ENCODE measurements at places on chromosomes 13 and 19.

DNA sequence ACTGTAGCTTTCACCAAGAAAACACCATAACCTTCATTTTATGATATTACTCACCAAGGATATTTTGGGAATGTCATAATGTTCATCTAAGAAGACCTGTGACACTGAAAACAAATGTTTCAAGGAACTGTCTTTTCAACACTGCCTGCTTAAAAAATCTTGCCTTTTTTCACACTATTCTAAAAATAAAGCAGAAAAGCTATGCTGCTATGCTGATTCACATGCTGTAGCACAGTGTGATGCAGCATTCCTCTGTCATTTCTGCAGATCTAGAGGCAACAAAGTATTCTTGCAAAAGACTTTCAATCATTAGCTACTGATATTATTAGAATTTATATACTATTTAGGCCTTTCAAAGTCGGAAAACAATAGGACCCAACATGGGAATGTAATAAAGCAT, 525.7 kb downstream of the UQCRFS1 start:
- no peak for DNase-seq

DNA sequence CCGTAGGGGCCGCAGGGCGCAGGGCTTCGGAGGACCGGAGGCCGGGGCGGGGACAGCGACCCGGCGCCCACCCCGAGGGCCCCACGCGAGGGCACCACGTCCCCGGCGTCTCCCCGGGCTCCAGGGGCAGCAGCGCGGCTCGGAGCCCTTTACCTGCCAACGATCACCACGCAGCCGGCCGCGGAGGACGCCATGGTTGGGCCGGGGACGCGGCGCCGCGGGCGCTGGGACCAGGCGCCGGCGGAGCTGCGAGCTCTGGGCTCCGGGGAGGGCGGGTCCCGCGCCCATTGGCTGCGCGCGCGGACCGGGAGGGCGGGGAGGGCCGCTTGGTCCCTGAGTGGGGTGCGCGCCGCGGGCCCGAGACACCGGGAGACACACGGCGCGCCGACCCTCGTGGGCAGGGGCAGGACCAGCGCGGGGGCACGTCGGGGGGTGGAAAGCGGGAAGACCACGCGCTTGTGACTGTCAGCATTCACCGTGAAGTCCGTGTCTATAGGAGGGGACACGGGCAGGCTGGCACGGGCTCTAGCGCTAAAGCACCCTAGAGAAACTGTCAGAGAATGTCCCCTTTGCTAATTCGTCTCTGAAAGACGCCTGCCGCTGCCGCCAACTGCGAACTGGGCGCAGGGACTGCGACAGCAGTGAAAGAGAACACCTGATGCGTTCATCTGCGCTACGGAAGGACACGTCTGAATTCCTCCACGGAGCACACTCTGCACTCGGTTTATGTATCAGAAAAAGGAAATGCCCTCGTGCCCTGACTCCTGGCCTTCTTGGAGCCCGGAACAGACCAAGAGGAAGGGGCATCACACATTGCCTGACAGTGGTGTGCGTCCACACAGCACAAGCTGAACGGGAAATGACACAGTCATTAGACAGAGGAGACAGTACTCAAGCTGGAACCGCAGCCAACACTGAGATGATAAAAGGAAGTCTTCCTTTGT, at the start of gene CRYL1:
Gene CRYL1 (minus strand): TSS at position 257 of the 944 bp plus-strand sequence. CDS start 63 bp downstream, at position 194.
- peak; percentile 48 for DNase-seq

DNA sequence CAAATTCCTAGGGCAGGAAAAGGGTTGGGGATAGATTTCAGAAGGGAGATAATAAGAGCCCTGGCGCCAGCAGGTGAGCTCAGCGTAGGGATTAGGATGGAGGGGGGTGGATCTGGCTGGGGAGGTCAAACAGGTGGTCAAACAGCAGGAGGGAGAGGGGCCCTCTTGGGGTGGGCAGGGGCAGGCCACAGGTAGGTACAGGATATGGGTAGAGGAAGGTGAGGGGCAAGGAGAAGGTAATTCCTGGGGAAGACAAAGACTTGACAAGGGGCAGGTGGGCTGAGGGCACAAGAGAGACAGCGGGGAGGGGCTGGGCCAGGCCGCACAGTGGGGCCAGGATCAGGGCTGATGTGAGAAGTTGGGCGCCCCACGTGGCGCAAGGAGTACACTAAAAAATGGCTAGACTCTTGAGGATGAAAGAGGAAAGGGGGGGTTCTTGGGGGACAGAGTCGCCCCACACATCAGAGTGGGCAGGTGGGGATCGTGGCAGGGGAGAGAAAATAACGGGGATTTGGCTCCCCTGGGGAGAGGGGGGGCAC, 713 bp downstream of the KRI1 start:
- no peak for DNase-seq

GRCh38 chr13:92767468-92767867, 459.1 kb upstream of the GPC6 start:
- no peak for DNase-seq

GRCh38 chr19:33177417-33177979, 16.6 kb upstream of the LRP3 start:
- DNase-seq = peak; percentile 61

DNA sequence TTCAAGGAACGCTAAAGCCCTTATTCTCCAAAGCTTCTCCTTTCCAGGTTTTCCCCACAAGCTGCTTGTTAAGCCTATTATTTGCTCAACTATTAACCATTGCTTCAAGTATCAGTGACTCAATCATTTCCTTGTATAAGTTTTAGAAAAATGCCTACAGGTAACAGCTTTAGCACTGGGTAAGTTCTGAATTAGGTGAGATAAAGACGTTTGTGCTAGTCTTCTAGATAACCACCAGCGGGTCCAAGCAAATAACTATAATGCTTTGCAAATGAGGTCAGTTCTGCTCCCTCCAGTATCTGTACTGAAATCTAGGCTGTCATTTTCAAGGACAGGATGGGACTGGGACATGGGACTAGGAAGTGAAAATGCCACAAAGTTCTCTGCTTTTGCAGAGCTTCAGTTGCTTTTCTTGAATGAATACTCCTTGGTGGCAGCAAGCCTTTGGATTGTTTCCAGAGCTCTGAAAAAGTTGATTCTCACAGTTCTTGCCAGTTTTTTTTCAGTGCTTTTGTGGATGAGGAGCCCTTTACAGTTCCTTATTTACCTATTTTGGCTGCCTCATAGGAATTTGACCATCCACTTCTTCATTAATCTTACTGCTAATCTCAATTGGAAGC, 1487.7 kb downstream of the EFNB2 start:
- no peak for DNase-seq

- DNase-seq = no peak
These were observed 178.2 kb downstream of the NDFIP2 start for GRCh38 chr13:79659121-79659521.

- no peak for DNase-seq
These were observed 5.3 kb downstream of the MATK start for GRCh38 chr19:3780786-3781304.

- DNase-seq = no peak
These were observed 7.9 kb downstream of the INTS6 start for GRCh38 chr13:51444922-51445321.

- no peak for DNase-seq
These were observed 785 bp downstream of the NHLRC3 start for GRCh38 chr13:39039041-39039440.

DNA sequence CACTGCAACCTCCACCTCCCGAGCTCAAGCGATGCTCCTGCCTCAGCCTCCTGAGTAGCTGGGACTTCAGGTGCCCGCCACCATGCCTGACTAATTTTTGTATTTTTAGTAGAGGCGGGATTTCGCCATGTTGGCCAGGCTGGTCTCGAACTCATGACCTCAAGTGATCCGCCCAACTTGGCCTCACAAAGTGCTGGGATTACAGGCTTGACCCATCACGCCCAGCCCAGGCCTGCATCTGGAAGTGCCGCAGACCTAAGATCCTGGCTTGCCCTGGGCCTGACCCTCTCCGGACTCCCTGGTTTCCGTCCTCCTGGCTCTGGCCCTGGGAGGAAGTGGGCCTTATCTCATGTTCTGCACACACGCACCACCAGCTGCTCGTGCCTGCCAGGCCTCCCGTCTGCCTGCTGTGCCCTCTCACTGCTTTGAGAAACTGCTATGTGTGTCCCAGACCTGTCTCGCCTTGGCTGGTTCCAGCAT, 4.7 kb upstream of the PTGIR start:
- no peak for DNase-seq

DNA sequence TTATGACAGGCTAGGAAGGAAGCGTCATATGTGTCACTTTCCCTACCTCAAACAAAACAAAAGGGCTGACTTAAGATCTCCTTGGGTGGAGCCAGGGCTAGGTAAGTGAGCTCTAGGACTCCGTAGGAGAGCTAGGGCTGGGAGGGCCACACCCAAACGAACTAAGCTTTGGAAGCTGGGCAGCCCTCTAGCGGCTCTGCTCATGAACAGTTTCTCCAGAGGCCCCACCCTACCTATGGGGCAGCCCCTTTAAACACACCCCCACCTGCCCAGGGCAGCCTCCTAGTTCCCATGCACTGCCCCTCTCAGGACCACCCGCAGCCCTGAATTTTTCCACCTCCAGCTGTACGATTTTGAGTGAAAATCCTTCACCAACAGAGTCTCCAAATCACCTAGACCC, 3.5 kb downstream of the PEG3 start:
- no peak for DNase-seq

DNA sequence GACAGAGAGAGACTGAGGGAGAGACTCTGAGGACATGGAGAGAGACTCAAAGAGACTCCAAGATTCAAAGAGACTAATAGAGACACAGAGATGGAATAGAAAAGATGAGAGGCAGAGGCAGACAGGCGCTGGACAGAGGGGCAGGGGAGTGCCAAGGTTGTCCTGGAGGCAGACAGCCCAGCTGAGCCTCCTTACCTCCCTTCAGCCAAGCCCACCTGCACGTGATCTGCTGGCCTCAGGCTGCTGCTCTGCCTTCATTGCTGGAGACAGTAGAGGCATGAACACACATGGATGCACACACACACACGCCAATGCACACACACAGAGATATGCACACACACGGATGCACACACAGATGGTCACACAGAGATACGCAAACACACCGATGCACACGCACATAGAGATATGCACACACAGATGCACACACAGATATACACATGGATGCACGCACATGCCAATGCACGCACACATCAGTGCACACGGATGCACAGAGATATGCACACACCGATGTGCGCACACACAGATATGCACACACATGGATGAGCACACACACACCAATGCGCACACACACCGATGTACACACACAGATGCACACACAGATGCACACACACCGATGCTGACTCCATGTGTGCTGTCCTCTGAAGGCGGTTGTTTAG, 3.3 kb upstream of the F10 start:
- no peak for DNase-seq

DNA sequence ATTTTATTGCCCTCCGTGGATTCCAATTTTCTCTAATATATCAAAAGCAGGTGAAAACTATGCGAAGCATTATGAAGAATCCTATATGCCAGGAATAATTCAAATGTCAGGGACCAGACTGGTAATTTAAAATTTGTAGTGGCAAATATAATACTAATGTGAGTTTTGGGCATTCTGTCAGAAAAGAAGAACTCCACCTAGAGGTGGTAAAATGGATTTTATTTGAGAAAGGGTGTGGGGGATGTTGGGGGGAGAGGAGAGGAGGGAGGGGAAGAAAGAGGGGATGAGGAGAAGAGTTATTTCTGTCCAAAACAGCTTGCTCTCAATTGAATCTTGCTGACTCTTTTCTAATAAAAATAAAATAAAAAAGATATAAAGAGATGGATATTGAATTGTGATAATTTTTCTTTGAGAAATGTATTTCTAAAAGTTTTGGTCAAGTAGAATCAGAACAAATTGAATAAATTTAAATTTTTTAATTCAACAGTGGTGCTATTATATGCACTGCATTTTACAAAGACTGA, 929.3 kb upstream of the SLITRK5 start:
- no peak for DNase-seq

DNA sequence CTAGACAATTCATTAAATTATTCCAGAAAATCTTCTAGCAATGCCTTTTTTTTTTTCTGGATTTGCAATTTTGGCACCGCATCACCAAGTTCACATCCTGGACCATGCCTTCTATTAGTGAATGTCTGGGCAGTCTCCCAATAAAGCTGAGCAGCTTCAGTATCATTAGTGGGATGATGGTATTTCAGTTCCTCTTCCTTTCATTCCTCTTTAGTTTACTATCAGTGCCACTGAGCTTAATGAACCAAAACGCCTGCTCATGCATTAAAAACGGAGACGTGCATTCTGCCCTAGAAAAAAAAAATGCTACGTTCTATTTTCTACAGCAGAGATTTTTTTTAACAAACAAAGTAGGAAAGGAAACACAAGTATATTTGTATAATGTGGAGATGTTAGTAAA, 343.0 kb downstream of the PCDH9 start:
- DNase-seq = no peak

DNA sequence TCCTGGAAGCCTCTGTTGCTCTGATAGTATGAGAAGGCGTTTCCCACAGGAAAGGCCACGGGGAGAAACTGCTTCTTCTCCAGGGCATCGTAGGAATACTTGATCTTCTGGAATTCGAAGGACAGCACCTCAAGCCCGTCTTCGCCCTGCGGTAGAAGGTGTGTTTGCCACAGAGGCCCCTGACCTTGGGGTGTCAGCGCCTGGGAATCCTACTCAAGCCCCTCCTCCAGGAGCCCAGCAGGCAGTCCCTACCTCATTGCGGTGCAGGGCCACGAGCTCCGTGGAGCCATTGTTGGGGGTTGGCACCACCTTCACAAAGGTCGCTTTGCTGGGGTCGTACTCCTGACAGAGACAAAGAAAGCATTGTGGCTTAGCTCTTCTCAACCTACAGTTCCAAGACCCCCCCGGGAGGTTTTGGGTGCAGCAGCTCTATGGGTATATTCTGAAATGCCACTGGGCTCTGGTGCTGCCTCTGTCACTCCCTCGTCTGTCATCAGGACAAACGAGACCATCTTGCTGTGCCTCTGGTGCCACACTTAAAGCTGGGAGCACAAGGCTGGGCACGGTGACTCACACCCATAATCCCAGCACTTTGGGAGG, 3.7 kb downstream of the ATP13A1 start:
- DNase-seq = no peak

GRCh38 chr13:44426461-44426860, 52.8 kb downstream of the SERP2 start:
- DNase-seq = no peak

GRCh38 chr13:99278843-99279242, 20.7 kb upstream of the GPR18 start:
- DNase-seq = no peak

DNA sequence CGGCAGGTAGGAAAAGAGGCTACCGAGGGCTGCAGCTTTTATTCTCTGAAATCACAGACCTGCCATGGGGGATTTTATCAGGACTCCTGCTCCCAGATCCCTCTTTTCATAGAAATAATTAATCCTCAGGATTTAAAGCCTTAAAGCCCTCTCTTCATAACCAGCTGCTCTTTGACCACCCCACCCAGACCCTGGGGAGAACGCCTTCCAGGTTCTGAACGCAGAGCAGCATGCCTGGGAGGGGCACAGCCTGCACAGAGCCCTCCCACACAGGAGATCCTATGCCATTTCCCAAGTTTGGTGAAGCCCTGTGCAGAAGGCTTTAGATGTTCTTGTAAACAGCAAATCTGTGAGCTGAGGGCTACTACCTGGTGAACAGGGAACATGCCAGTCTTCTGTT, 91.1 kb downstream of the STOML3 start:
- no peak for DNase-seq

All from stimulated activated CD8-positive, alpha-beta memory T cell treated with anti-CD3 and anti-CD28 coated beads, Interleukin-4, amount 100 ng/mL, for 1 hour (primary cell).